HL-60 (cell line): ENCODE measurements at places on chromosomes 7 and 10.

- no peak for DNase-seq
These were observed 247.3 kb upstream of the HPS1 start for GRCh38 chr10:98694014-98694413.

GRCh38 chr10:69768386-69768785 lies 33.3 kb upstream of the COL13A1 start:
- DNase-seq, result no peak

GRCh38 chr7:47552621-47553020 lies 29.3 kb downstream of the TNS3 start:
- DNase-seq, result no peak

DNA sequence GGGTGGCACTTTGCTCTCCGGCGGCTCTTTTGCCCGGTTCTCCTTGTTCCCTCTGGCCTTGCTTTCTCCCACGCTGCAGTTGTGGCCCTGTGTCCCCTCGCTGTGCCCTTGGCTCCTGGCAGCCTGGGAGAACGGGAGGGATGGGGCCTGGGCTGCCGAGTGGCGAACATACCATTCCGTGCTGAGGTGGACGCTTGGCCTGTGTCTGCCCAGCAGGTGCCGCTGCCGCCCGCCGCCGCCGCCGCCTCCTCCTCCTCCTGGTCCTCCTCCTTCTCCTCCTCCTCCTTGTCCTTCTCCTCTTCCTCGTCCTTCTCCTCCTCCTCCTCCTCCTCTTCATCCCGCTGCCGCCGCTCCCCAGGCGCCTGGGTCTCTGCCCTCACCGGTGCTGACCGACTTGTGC lies 36.0 kb downstream of the AGAP3 start:
- no peak for DNase-seq

DNA sequence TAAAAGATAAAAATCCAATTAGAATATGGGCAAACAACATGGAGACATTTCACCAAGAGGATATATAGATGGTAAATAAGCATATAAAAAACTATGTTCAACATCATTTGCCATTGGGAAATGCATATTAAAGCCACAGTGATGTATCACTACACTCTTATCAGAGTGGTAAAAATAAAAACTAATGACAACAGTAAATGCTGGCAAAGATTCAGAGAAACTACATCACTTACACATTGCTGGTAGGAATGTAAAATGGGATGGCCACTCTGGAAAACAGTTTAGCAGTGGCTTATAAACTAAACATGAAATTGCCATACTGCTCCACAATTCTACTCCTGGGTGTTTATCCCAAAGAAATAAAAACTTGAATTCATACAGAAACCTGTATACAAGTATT lies 59.2 kb downstream of the CROT start:
- no peak for DNase-seq

GRCh38 chr7:83658126-83658525 lies 9.2 kb upstream of the SEMA3E start:
- DNase-seq, result no peak

DNA sequence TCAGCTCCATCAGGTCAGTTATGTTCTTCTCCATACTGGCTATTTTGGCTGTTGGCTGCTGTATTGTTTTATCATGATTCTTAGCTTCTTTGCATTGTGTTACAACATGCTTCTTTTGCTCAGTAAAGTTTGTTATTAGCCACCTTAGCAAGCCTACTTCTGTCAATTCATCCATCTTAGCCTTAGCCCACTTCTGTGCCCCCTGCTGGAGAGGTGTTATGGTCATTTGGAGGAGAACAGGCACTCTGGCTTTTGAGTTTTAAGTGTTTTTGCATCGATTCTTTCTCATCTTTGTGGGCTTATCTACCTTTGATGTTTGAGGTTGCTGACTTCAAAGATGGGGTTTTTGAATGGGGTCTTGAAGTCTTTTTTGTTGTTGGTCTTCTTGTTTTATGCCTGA lies 204.6 kb upstream of the FOXP2 start:
- no peak for DNase-seq

DNA sequence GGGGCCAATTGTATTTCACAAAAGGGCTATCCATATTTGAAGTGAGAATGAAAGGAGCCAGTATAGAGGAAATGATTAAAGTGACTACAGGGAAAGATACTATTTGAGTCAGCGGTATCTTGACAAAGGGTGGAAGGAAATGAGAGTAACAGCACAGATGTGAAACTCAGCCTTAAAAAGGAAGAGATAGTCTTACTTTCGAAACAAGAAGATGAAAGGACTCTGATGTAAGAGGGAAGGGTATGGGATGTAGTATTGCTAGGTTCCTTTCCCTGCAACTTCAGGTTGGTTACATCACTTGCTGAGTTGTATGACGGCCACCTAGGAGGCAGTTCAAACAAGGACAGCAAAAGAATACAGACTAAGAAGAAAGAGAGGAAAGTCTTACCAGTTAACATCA lies 13.7 kb downstream of the CISD1 start:
- peak; percentile 75 for DNase-seq

DNA sequence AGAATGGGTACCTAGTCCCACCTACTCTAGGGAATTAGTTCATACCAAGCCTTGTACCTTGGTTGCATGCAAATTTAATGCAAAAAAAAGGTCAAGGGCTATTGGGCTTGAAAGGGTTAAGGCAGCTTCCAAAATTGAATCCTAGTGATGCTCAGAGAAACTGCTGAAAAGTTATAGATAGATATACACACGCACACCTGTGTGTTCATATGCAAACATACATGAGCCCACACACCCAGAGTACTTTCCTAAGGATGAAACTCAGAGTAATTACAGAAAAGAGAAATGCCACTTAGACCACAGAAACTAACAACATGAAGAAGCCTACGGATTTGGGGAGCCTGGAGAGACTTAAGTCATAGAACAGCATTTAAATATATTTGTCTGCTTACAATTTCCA lies 1.5 kb downstream of the SLC25A13 start:
- no peak for DNase-seq

GRCh38 chr10:99539120-99539519 lies 6.4 kb downstream of the NKX2-3 start:
- DNase-seq, result no peak

DNA sequence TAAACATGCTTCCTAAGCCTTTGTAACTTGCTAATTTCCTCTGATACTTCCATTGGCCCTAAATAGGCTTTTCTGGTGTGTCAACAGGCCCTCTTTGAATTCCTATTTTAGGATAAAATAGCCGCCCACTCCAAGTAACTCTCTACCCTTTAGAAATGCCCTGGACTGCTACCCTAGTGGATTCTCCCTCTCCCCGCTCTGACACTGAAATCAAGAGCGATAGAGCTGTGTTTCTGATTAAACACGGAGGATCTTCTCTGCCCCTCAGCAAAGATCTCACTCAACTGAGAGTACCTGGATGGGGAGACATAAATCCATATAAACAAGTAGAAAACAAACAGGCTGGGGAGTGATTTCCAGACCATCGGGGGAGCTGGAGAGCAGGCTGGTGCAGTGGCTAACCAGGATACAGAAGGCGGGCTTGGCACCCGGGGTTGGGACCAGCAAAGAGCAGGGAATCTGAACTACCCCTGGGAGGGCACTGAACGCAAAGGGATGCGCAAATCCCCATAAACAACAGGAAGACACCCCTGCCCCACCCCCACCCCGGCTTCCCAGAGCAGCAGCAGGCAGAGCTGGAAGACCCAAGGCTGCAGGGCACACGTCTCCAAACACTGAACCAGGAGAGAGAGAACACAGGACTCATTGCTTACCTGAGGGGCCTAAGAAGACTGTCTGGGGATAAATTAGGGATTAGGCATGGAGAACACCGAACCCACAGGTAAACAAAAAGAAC lies 2.5 kb downstream of the ASB13 start:
- no peak for DNase-seq

DNA sequence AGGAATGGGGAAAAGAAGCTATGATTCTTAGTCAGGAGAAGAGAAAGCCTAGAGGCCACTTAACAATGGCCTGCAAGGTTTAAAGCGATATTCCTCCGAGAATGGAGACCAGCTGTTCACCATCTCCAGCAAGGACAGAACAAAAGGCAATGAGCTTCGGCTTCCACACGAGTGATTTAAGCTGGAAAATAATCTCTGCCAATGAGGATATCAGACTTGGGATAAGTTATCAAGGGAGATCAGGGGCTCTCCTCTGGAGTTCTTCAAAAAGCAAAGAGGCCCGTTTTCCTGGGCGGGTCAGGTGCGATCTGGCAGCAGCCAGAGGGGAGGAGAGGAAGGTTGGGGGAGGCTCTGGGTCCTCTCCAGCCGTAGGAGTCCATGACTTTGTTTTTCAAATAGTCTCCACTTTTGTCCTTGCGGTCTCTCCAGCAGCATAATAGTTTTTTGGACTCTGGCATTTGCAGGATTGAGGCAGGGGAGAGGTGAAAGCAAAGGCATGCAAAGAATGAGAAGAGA lies 211.3 kb downstream of the SKIDA1 start:
- DNase-seq, result no peak

DNA sequence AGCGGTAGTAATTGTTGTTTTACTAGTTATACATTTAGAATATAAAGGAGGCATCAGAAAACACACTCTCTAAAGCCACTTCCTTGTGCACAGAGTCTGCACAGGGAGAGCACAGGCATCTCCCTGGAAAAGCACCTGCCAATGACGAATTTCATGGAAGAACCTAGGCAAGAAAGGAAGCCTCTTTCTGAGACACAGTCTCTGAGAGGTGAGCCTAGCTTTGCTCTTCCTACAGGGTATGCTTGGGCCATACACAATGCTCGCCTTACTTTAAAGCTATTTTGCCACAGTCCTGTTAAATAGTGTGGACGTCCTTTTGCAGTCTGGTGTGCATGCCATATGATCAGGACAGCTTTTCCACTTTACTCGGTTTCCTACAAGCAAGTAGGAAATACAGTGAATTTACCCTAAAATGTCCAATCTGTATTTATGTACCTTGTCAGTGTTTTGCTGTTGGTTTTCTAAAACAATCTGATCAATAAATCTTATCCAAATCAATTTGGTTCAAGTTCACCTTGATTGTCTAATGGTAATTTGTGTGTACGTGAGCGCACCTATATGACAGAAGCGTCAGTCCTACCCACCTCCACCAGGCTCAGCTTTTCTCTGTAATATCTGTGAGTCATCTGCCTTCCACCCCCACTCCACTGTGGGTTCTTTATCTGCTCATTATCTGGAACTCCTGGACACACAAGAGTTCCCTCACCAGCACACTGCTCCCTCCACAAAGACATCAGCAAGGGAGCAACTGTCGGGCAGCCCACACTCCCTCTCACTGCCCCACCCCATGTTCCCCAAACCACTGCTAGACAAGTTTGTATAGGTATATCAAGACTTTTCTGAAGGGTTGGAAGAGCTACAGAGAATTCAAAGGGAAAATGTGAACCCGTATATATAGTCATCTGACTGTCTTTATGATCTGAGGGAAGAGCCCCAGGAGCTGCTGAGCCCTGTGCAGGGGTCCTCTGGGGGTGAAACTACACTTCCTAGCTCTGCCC lies 65.2 kb downstream of the KLHDC10 start:
- DNase-seq, result no peak

DNA sequence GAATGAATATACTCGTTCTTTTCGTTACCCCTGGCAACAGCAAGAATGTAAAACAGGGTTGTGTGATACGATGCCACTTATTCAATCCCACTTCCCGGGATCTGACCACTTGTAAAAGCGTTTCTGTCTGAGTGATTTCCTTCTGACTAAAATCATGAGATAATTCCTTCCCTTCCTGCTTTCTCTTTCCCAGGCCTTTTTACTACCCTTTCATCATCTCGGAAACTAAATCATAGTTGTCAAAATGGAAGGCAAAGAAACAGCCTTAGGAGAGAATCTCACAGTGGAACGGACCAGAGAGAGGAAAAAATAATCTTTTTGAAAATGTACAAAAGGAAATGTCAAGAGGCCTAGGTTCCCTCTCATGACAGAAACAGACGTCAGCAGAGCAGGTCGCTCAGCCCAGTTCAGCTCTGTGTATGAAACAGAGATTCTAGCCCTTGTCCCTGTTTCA lies 29.8 kb downstream of the DIP2C start:
- no peak for DNase-seq
